IPS-NIHi11 (cell line): ENCODE measurements at places on chromosomes 4 and X.

- DNase-seq = no peak
These were observed 21.0 kb upstream of the SORCS2 start for GRCh38 chr4:7171191-7171900.

GRCh38 chr4:8898419-8898818, 26.8 kb upstream of the HMX1 start:
- DNase-seq = no peak

GRCh38 chr4:102807345-102807744, 20.0 kb downstream of the UBE2D3 start:
- no peak for DNase-seq

GRCh38 chr4:154205471-154205870, 286.1 kb downstream of the DCHS2 start:
- DNase-seq = no peak

GRCh38 chr4:141121101-141121500, 12.2 kb downstream of the RNF150 start:
- no peak for DNase-seq

DNA sequence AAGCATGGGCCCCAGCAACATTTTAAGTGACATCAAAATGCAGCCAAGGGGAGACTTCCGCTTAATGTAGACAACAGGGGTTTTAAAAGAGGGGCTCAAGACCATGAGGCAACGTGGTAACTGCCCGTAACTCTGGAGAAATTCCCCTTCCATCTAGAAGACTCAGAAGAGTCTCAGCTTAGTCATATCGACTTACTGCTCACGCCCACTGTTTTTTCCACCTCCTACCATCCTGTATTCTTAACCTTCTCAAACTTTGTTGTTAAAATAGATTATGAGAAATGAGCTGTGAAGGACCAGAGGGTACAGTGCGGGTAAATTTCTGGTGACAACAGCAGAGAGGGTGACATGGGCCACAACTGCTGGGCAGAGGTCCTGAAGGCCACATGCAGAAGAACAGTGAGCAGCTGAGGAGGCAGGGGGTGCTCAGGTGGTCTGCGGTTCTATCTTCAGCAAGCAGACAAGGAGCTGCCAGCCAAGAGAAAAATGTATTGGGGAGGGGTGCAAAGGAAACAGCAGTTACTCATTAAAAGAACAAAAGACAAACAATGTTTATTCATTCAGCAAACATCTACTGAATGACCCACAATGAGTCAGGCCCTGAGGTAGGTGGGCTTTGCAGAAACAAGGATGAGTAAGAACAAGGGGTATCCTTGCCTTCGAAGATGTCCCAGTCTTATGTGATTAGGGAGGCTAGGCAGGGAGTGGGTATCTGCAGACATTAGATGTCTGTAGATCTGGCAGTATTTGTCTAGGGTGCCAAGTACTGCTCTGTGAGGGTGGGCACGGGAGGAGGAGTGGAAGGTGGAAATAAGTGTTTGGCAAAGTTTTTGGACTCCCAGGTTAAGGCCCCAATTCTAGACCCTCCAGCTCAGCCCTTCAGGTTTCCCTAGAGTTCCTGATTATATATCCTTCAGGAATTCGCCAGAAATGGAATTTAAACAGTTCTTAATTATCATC, 175.3 kb downstream of the TSPAN5 start:
- no peak for DNase-seq

GRCh38 chr4:141002323-141002805, 130.9 kb downstream of the RNF150 start:
- no peak for DNase-seq

DNA sequence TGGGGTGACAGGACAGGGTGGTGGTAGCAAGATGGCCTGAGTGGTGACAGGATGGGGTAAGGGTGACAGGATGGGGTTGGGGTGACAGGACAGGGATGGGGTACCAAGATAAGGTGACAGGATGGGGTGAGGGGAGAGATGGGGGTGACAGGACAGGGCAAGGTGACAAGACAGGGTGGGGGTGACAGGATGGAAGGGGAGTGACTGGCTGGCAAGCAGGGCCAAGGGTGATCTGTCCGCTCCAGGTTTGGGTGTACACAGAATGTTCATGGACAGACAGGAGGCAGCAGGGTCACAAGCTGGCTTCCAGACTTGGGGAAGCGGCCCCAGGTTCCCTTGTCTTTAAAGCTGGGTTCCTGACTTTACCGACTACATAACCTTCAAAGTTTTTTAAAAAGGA, 23.3 kb downstream of the RNF212 start:
- DNase-seq = no peak

- peak; percentile 76 for DNase-seq
These were observed at the start of gene CPE for GRCh38 chr4:165378745-165379677. CPE (plus strand) TSS chr4:165379008; CDS start chr4:165379222, 214 bp downstream.

DNA sequence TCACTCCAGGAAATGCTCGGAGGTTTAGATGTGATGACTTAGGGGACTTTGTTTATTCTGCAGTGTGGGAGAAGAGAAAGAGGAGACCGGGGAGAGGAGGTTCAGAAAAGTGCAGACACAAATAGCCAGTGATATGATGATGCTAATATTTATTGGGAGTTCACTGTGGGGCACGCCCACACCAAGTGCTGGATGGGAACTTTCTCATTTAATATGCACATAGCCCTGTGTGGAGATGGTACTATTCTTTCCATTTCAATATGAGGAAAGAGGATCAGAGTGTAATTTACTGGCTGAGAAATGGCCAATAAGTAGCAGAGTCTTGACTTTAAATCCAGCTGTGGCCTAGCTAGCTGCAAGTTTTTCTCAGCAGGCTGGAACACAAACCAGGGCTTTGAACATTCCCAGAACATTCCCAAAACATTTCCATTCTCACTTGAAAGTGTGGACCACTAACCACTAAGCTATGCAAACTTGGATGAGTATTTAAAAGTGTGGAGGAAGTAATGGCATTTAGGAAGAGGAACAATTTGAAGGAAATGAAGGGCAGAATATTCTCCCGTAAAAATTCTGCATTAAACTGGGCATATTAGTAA, 231.7 kb downstream of the HS3ST1 start:
- DNase-seq = no peak

DNA sequence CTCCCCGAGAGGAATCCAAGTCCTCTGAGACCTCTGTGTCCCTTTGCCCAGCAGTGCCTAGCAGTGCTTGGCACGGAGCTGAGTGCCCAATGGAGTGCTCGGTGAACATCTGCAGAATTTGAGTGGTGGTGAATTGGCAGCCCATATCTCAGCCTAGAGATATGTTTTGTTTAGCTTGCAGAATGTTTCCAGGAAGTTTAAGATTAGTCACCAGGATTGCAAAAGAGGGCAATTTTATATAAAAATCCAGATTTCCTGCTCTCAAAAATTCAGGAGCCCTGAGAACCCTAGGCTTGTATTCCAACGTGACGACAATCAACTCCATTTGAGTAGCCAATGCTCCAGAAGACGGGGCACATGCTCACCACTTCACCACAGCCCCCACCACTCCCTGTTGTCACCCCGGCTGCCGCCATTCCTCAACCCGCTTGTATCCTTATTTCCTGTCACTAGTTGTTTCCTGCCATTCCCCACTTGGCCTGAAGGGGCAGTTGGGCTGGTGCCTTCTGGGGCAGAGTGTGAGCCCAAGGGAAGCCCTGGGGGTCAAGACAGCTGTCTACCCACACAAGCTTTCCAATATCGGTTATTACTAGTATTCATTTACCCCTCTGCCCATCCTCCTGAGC, 116.9 kb downstream of the EFNB1 start:
- peak; percentile 46 for DNase-seq

DNA sequence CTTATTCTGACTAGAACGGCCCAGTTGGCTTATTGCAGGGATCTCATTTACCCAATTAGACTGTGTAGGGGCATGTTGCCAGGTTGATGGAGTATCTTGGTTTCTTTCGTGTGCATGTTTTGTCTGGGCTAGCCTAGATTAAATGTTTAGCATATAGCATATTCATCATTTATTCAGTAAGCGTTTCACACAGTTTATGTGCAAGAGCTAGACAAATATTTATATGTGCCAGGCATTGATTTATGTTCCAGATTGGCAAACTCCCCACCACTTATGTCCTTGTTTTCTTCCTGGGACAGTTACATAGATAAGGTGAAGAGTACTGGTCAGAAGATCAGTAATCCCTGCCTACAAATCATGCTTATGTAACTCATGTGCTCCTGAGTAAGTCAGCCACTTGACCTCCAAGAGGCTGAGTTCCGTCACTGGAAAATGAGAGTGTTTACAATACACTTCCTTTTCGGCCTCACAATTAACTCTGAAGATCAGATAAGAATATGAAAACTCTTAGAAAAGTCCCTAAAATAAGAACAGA, 57.2 kb downstream of the RUFY3 start:
- DNase-seq = no peak

DNA sequence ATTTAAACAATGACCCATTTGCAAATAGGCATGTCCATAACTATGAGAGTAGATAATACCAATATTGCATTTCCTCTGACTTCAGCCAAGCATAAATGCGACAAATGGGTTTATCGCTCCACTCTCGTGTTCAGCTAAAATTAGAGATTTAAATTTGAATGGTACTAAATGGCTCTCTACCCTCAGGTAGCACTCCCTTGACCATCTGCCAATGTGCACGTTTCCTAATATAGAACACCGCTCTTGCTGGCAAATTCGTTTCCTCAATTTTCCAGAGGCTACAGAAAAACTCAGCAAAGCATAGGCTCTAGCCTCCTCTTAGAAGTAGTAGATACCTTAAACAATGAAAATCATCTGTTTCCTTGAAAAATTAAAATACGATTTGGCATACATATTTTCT, 251.6 kb downstream of the ADGRA3 start:
- DNase-seq = no peak

- no peak for DNase-seq
These were observed 78.6 kb downstream of the CAMK2D start for GRCh38 chr4:113682730-113683537.

DNA sequence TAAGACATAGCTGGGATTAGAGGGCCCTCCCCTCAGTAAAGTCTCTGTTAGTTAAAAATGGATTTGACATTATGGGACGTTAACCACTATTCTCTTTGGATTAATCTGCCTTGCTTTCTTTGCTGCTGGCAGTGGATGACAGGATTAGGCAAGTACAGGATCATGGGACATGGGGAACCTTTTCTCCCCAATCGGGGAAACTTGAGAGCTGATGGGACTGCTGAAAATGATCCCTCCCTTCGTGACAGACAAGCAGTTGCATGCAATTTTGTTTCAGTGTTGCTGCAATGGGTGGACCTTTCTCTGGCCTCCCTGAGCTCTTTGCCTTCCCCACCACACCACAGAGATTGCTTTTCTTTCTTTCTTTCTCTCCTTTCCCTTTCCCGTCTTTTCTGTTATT, 120.2 kb upstream of the BANK1 start:
- no peak for DNase-seq

DNA sequence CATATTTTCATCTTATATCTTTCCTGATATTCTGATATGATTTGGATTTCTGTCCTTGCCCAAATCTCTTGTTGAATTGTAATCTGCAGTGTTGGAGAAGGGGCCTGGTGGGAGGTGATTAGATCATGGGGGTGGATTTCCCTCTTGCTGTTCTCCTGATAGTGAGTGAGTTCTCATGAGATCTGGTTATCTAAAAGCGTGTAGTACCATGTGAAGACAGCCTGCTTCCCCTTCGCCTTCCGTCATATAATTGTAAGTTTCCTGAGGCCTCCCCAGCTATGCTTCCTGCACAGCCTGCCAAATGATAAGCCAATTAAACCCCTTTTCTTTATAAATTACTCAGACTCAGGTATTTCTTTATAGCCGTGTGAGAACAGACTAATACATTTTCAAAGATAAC, 77.2 kb downstream of the ANKRD50 start:
- no peak for DNase-seq

DNA sequence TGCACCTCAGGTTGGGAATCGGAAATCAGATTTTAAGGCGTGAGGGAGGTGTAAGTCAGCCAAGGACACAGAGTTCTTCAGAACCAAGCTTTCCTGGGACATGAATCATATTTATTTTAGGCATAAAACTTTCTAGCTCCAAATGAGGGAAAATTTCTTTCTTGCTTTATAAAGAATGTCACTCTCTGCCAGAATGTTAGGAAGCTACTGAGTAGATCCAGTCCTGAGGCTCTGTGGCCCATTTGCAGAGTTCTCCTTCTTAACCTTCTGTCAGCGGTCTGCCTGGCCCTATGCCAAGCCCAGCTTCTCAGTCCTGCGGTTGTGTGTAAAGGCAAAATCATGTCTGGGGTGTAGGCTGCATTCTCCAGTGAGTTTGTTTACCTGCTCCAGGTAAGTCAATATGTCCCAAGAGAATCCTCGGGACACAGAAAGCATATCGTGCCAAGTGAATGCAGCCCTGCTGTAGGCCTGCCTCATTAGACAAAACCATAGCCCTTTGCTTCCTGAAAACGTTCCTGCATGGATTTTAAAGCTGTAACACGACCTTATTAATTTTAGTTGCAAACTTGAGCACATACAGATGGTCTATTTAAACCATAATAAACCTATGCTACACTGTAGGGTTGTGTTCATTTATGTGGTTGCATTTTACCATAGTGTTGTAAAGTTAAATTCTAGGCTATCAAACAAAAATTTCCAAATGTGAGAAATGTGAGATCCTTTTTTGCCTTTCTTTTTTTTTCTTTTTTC, 29.2 kb upstream of the CCNI start:
- no peak for DNase-seq

DNA sequence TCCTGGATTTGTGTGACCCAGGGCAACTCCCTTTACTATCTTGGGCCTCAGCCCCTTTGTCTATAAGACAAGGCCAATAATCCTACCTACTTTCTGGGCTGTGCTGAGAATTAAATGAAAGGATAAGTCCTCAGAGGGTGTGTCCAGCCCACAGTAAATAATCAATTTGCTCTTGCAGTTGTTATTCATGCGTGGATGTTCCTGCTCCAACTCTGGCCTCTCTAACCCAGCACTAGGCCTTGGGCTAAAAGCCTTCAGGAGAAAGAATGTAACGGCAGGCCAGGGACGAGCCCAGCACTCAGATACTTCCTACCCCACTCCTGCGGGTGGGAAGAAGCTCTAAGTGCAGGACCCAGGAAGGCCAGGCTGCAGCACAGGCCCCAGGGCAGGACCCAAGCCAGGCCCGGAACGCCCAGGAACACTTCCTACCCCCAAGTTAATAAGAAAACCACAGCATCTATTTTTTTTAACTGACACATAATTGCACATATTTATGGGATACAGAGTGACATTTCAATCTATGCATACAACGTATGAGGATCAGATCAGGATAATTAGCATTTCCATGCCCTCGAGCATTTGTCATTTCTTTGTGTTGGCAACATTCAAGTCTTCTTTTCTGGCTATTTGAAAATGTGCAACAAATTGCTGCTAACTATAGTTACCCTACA, 179.6 kb upstream of the RBPJ start:
- no peak for DNase-seq

GRCh38 chr4:121455285-121455684, 74.5 kb upstream of the QRFPR start:
- no peak for DNase-seq

- no peak for DNase-seq
These were observed 40.4 kb upstream of the PDLIM5 start for GRCh38 chr4:94411296-94411695.

DNA sequence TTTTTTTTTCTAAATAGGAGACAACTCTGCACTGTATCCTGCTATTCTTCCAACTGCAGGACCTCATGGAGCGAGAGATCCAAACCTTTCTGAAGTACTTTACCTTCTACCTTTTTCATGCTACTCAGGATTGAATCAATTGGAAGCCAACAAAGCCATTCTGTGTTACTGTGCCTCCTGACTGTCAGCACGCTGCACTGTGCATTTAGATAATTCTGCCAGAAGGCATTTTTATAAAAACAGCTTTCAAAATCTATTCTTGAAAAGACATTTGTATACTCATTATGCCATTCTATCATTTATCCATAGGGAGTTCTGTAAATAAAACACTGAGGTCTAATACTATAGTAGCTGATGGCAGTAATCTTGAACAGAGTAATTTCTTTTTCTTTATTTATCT, 142.8 kb downstream of the SLIT2 start:
- DNase-seq = no peak

- DNase-seq = no peak
These were observed 213.1 kb upstream of the PSAPL1 start for GRCh38 chr4:7647600-7648543.
